NCI-H1092 (cell line): ENCODE measurements at places on chromosomes 12 and 14.

- DNase-seq, result no peak
Observed at GRCh38 chr14:104513641-104514046, 65.9 kb upstream of the C14orf180 start.

- peak; percentile 25 for DNase-seq
Observed at GRCh38 chr14:99575043-99576023, 28.7 kb downstream of the CCDC85C start.

DNA sequence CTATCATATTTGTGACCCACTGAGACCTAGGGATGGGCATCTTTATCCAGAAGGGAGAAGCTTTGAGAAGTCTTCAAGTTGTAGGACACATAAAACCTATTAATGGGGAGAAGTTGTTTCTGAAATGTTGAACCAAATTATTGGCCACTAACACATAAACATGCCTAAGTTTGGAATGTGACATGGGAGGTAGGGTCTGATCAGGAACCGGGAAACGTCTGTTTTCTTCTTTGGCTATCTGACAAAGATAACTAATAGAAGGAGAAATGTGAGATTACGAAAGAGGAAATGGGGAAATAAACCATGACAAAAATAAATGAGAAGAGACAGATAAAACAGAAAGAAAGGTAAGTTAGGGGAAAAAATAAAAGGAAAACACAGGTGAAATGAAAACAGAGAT lies 425.2 kb downstream of the EGLN3 start:
- no peak for DNase-seq

DNA sequence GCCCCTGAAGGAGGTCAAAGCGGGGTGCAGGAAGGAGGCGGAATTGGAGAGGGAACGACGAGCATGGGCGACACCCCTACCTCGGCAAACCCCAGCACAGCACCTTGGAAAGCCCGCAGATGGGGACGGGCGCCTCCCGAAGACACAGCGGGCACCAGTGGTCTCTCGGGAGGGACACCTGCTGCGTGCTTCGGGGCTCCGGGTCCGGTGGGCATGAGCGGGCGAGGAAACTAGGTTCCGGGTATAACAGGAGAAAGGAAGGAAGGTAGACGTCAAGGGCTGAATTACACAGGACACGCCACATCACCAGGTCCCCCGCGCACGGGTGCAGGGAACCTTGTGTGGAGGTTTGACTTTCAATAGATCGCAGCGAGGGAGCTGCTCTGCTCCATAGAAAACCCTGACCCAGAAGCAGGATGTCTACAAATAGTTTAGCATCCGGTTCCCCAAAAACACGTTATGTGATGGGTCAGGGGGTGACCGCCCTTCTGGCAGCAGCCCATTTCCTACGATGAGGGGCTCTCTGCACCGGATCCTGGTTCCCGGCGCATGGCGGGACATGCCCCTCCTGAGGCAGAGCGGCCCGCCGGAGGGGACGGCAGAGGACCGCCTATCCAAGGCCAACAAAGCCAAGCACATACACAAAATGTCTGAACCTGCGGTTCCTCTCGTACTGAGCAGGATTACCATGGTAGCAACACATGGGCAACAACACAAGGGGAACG lies 196.9 kb downstream of the ALG10 start:
- no peak for DNase-seq

GRCh38 chr14:59126714-59127436 lies 61.6 kb upstream of the DAAM1 start:
- peak; percentile 63 for DNase-seq

GRCh38 chr14:21015312-21015711 lies 9.5 kb downstream of the NDRG2 start:
- no peak for DNase-seq

- DNase-seq, result no peak
Observed at GRCh38 chr12:97250483-97250882, 212.1 kb upstream of the RMST start.

DNA sequence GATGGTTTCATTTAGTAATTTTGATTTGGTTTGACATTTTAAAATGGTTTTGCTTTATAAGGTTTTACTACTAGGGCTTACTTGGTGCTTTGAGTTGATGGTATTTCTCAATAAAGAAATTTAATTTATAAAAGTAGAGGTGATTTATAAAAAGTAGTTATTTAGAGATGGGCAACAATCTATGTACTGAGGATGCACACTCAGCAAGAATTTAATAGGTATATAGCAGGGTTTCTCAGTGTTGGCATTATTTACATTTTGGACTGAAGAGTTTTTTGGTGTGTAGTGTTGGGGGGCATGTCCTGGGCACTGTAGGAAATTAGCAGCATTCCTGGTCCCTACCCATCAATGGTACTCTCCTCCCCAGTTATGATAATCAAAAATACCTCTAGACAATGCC lies 47.7 kb downstream of the PPHLN1 start:
- DNase-seq, result no peak

DNA sequence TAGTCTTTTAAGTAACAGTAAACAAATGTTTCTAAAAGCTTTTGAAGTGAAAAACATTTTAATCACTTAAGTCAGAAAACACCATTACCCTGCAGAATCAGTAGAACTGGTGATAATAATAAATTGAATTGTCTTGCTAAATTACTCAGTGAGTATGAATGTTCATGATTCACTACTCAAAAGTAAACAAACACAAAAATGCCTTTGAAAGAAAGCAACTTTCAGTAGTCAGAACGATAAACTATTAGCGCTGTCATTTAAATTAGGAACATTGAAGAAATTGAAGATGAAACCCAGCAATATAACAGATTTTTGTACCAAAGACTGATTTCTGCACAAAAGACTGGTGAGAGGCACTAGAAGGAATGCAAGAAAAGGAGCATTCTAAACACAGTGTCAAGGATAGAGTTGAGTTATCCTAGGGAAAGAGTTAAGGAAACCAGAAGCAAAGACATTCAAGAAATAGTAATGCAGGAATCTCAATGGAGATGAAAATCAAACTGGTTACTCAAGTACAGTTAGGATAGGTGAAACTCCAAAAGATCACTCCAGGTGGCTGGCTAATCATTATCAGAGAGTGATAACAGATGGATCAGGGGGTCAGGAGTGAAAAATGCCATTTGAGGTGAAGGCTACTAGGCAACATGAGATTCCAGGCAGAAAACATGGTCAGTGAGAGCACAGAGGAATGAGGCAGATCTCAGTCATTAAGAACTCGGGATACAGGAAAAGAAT lies 77.4 kb upstream of the ALG10 start:
- DNase-seq, result no peak

GRCh38 chr12:56993346-56993745 lies 13.0 kb downstream of the ZBTB39 start:
- DNase-seq, result no peak

GRCh38 chr14:62885451-62885850 lies 159.8 kb downstream of the KCNH5 start:
- DNase-seq, result no peak

GRCh38 chr12:120581998-120582397 lies 796 bp upstream of the POP5 start:
- DNase-seq, result no peak

DNA sequence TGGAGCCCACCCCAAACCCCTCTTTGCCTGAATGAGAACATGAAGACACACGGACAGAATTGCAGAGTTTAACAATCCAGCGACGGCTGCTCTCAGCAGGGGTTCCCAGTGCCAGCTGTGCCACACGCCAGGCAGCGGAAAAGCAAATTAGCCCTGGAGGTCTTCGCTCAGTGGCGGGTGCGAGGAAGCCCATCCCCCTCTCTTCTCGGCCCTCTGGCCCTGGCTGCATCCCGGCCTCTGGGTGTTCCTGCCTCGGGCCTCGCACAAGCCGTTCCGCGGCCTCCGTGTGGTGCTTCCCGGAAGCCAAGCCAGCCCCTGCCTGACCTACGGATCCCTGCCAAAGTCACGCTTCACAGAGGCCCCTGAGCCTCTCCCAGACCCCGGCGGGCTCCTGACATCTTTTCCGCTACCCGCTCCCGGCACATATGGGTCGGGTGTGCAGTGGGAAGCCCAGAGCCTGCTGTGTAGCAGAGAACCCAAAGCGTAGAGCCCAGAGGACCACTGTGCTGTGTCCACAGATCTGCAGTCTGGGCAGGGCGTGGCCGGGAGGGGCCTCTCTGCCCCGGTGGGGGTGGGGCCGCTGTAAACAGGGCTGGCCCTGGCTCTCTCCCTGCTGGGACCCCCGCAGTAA lies 70.7 kb upstream of the GALNT9 start:
- DNase-seq, result peak; percentile 59
